ENCODE measurements at places on chromosomes 4 and X.

DNA sequence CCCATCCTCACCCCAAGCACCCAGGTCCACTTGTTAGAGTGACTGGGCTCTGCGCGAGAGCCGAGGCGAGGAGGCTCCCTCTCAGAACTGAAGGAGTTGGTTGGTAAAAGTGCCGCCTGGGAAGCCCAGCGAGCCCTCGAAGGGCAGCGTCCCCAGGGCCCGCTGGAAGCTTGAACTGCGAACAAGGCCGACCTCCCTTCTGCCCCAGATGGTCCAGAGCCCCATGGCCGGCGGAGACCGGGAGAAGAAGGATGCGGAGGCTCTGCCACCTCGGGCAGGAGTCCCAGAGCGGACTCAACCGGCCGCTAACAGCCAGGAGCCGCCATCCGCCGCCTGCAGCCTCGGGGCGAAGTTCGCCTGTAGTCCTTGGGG lies 116.3 kb upstream of the TEX13C start:
- DNase-seq = peak; percentile 15

DNA sequence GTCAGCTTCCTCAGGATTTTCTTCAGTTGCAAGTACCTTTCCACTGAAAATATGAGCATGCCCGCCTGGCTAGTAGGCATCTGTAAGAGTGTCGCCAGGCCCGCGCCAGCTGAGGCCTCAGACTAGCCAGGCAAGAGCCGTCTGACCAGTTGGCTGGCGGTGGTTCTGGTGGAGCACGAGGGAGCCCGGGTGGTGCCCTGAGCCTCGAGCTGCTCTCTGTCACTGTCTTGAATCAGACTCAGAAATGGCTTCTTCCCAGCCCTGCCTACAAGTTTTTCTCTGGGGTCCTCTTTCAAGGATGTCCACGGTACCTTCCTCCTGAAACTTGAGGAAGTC lies 11.9 kb downstream of the GRPEL1 start:
- DNase-seq = no peak

GRCh38 chrX:114075073-114075673 lies 508.7 kb upstream of the HTR2C start:
- DNase-seq = no peak

- no peak for DNase-seq
These were observed 153.5 kb downstream of the SLC10A7 start for GRCh38 chr4:146368209-146368608.

GRCh38 chrX:40004246-40004535 lies 93.6 kb downstream of the BCOR start:
- no peak for DNase-seq

DNA sequence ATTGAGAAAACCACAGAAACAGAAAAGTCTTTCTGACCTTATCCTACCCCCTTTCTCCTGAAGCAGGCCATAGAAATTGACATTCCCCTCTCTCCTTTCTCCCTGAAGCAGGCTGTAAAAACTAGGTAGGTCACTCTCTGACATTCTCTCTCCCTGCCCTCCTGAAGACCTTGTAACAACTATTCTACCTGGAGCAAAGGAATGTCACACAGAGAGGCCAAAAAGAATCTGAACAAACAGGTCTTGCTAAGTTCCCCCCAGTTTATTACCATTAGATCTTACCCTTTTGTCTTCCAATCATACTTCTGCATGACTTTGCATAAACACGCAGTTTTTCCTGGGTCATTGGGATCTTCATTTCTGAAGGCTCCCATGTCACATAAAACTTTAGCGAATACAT lies 198.3 kb upstream of the GYPA start:
- DNase-seq = no peak

- DNase-seq = peak; percentile 4
These were observed 424.5 kb upstream of the CTSO start for GRCh38 chr4:156378033-156378665.

- no peak for DNase-seq
These were observed 20.4 kb downstream of the USP46 start for GRCh38 chr4:52638717-52639116.

DNA sequence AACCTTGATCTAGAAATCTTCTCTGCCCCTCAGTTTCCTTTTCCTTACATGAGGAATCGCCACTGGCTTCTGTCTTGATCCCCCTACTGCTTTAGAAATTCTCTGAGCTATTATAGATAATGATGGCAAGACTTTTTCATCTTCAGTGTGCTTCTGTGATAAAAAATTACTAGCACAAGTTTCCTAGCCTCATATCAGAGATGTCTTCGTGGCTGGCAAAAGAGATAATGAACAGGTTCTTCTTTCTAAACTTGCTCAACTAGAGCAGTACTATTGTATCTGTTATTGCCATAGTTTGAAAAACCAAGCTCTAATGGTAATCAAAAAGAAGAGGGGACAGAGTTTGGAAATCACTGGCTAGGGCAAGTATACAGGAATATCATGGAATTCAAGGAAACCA lies 4.1 kb upstream of the PDGFC start:
- no peak for DNase-seq

- DNase-seq = no peak
These were observed 94.8 kb downstream of the MBNL3 start for GRCh38 chrX:132393992-132394391.

DNA sequence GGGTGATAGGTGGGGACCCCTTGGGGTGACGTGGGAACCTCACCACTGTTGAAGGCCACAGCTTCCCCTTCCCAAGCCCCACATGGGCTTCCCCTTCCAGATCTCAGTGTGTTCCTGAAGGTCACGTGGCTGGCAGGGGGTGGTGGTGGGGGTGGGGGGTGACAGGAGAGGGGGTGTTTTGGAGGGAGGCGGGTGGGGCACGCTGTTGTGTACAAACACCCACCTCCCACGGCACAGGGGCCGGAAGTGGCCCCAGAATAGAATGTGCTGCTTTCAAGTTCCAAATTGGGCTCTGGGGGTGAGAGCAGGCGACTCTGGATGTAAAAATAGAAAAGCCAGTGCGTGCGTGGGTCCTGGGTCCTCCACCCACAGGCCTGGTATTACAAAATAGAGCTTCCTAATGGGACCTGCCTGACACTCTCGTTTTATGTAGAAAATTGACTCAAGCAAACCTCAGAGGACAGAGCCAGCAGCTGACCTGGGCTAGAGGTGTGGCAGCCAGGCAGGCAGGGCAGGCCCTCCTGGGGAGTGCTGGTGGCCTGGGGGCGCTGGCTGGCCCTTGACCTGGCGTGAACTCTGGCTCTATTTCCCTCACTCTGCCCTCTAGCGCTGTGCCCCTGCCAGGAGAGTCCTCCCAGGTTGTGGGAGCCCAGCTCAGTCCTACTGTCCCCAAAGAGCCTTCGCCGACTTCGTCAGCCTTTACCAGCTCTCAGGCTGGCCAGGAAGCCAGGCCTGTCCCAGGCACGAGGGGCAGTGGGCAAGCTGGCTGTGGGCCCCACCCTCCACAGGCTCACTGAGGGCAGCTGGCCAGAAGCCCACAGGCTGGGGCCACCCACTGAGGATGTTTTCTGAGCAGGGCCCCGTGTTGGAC lies 5.4 kb upstream of the SH3BP2 start:
- DNase-seq = peak; percentile 49

DNA sequence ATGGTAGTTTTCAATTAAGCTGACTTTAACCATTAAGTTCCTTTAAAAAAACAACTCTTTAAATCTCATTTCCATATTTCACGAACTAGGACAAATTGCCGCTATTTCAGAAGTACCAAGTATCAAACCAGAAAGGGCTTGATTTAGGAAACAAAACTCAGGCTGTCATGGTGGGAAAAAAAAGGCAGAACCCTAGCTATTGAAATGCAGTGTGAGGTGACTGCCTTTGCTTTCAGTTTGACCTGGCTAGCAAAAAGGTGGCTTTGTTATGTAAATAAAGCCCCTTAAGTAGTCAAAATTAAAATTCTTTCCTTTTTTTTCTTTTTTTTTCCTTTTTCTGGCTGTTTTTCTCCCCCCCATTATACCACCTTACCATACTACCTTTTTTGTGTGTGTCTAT lies 40.6 kb upstream of the CYP2U1 start:
- DNase-seq = no peak

- no peak for DNase-seq
These were observed 985.8 kb downstream of the TRAM1L1 start for GRCh38 chr4:116099596-116099995.

GRCh38 chr4:823761-824460 lies 2.0 kb downstream of the CPLX1 start:
- DNase-seq = no peak

DNA sequence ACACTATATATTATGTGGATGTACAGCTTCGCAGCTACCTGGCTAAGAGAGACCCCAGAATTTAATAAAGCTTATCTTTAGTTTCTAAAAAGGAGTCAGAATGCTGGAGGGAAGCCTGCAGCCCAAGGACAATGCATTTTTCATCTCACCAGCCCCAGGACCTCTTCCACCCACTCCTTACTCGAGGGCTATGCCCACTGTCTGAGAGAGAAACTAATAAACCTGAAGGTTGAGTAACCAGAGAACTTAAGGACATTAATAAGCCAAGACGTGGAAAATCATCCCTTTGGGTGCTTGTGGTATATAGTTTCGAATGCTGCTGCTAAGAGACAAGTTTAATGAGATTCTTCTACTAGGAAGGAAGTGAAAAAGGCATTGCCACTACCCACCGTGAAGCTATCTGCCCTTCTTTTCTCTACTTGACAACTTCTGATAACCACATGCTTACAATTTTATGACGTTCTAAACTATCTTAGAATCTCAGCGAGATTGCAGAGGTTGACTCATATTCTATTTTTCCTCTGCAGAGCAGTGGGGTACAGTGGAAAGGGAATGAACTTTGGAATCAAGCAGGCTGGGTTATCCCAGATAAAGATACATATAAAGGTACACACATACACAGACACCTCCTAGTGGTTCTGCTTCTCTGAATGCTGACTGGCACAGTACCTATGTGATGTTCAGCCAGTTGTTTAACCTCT lies 3.3 kb downstream of the RELL1 start:
- no peak for DNase-seq

DNA sequence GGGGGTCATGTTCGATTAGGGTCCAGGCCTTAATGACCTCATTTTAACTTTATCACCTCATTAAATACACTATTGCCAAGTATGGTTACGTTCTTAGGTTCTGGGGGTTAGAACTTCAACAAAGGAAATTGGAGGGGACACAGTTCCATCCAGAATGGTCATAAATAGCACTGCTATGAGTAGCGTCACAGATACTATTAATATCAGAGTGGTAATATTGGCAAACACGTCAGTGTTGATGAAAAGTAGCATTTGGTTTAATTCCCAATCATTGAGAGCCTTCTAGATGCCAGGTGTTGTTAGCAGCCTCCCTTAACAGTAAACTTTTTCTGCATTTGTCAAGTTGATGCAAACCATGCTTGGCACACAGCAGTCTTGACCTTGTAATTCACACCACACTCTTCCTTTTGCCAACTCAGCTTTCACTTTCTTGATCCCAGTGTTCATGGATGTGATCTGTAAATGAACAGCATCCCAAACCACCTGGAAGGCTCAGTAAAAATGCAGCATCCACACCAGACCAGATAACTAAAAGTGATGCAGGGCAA lies 912.5 kb upstream of the TENM3 start:
- no peak for DNase-seq

DNA sequence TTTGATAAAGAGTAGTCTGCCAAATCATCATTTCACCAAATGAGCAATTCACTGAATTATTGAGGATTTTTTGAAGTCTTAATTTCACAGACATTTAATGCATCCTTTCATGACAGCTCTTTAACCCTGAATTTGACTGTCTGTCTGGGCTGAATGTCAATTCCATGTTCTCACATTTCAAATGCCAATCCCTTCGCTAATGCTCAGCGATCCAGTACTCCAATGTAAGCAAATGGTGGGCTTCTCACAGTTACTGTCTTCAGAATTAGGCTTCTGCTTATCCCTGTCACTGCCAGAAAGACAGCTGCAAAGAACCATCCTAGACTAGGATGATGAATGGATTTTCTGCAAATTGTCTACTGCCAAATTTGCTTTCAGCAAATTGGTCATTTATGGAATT lies 36.2 kb upstream of the USP38 start:
- DNase-seq = no peak

DNA sequence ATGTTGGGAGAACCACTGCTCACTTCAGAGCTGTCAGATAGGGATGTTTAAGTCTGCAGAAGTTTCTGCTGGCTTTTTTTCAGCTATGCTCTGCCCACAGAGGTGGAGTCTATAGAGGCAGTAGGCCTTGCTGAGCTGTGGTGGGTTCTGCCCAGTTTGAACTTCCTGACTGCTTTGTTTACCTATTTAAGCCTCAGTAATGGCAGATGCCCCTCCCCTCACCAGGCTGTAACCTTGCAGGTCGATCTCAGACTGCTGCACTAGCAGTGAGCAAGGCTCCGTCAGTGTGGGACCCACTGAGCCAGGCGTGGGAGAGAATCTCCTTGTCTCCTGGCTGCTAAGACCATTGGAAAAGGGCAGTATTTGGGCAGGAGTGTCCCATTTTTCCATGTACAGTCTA lies 36.8 kb downstream of the AFM start:
- DNase-seq = no peak

- DNase-seq = no peak
These were observed 12.9 kb downstream of the SH3TC1 start for GRCh38 chr4:8211737-8212581.

DNA sequence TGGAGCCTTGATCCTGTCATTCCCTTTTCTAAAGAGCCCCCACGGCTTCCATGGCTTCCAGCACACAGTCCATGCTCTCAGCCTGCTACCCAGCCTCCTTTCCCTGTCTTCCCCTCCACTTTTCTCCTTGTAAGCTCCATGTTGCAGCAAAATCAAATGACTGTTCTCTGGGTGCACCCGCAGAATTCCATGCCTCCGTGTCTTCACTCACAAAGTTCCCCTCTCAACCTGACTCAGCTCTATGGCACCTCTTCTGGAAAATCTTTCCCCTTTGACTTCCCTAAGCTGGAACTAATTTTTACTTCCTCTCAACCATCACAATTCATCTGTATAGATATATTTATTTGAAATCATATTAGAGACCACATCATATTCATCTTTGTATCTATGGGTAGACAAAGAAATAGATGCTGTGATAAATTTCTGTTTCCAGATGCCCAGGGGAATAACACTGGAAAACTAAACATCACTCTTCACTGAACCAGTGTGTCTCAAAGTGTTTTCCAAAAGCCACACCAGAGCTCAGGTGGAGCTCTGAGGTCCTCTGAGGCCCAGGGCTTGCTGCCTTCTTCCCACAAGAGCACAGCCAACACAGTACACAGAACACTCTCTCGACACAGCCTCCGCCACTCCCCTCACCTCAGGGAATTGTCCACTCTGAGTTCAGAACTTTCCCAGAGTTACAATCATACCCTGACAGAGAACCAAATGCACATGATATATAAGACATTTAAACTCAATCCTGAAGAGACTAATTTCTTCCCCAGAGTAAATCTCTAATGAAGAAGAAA lies 3.3 kb downstream of the SETD7 start:
- DNase-seq = no peak

GRCh38 chr4:142449771-142450373 lies 396.2 kb downstream of the INPP4B start:
- no peak for DNase-seq

- no peak for DNase-seq
These were observed 29.8 kb downstream of the PIGG start for GRCh38 chr4:528835-529234.

GRCh38 chr4:116438981-116439729 lies 646.2 kb downstream of the TRAM1L1 start:
- DNase-seq = no peak
